ENCODE measurements at places on chromosomes 16 and 17.

DNA sequence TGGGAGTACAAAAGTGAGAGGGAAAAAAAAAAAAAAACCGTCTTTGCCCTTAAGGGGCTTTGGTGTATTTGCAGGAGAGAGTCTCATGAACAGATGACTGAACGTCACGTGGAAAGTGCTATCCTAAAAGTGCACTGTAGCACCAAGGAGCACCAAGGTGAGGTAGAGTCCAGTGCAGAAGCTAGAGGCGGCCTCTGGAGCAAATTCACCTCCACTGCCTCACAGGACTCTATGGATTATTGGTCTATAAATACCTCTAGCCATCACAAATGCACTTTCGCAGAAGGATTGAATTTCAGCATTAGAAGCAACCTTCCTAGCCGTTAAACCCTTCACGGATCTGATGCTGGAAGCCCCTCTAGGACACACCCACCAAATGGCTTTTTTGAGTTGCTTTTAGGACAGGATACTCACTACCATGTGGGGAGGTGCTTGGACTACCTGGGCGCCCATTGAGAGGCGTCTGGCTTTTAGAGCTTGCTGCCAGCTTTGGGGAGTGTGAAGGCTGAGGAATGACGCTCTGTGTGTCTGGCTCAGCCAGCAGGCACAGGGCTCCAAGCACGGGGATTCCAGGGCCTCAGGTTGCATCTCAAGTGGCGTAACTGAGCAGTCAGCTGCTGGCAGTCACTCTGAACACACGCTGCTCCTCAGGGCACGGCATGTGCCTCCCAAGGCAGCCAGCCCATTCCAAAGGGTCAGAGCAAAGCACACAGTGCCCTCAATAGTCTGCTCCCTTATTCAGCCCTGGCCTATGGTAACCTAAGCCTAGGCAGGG is 52.7 kb downstream of the CDRT4 start:
- DNase-seq, result no peak

GRCh38 chr17:77423589-77424451 is 283.1 kb downstream of the SEC14L1 start:
- no peak for DNase-seq

DNA sequence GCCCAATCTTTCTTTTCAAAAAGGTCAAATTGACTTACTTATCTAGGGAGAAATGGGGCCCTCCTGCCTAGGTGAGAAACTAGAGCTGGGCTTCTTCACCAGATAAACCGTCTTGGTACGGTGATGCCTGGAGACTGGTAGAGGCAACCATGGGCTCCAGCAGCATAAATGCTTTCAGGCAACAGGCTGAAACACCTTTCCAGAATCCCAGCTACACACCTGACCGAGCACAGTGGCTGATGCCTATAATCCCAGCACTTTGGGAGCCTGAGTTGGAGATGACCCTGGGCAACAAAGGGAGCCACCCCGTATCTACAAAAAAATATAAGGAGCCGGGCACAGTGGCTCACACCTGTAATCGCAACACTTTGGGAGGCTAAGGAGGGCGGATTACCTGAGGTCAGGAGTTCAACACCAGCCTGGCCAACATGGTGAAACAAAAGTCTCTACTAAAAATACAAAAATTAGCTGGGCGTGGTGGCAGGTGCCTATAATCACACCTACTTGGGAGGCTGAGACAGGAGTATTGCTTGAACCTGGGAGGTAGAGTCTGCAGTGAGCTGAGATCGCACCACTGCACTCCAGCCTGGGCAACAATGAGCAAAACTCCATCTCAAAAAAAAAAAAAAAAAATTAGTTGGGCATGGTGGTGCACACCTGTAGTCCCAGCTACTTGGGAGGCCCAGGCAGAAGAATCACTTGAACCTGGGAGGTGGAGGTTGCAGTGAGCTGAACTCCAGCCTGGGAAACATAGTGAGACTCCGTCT is 8.0 kb downstream of the TRAF4 start:
- no peak for DNase-seq

DNA sequence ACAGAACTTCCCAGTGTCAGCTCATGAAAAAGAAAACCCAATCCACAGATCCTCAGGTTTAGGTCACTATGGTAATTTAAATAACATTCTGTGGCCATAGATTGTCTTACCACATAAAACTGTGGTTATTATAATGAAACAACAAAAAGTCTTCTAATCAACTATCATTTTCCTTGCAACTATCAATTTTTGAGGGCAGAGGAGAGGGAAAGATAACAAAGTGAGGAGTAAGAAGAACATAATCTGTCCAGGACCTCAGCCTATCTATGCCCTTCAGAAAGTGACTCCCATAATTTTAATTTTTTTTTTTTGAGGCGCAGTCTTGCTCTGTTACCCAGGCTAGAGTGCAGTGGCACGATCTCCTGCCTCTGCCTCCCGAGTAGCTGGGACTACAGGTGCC is 4.0 kb upstream of the GGNBP2 start:
- no peak for DNase-seq

- no peak for DNase-seq
These were observed 461 bp downstream of the LRRC46 start for GRCh38 chr17:47831934-47832327.

GRCh38 chr17:53628011-53628410 is 194.7 kb upstream of the KIF2B start:
- DNase-seq, result no peak

GRCh38 chr17:20300436-20300934 is 166.9 kb downstream of the LGALS9B start:
- DNase-seq, result no peak

GRCh38 chr16:80142281-80142680 is 398.5 kb upstream of the DYNLRB2 start:
- DNase-seq, result no peak

- no peak for DNase-seq
These were observed 135.5 kb downstream of the IRF8 start for GRCh38 chr16:86034421-86034919.

- no peak for DNase-seq
These were observed 46.1 kb downstream of the IRX3 start for GRCh38 chr16:54240271-54241129.

DNA sequence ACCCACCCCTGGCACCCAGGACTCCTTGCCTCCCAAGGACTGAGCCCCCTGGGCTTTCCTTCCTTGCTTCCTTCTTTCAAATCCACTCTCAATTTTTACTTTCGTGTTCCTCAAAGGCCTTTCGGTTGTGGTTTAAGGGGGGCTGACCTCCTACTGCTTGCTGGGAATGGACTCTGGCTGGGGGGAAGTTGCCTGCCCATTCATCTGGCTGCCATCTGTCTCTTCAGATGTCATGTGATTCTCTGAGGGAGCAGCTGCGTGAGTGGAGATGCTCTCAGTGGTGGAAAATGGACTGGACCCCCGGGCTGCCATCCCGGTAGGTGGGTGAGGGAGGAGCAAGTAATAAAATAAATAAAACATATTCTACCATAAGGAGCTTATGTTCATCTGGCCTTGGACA is 93.8 kb upstream of the RPRML start:
- no peak for DNase-seq

GRCh38 chr16:21161211-21161610 is 2.7 kb downstream of the LDAF1 start:
- no peak for DNase-seq

GRCh38 chr17:64099543-64099942 is 30.4 kb downstream of the ERN1 start:
- no peak for DNase-seq

GRCh38 chr17:48612456-48612853 is 1.6 kb upstream of the HOXB7 start:
- no peak for DNase-seq

DNA sequence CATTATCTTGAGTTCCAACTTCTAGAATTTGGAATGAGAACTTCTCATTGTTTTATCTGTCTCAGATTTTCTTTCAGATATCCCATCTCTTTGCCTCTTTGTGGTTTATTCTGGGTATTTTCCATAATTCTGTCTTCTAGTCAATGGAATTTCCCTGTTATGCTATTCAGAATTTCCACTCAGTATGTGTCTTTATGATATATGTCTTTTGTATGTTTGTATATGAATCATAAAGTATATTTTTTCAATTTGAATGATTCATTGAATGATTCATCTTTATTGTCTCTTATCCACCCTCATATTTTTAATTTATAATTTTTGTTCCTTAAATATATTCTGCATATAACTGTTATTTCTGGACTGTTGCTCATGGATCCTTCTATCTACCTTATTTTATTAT is 729.7 kb upstream of the GOT2 start:
- no peak for DNase-seq
